ENCODE measurements at places on chromosomes 7 and 10.

GRCh38 chr10:35998026-35998425 is 355.9 kb upstream of the FZD8 start:
- no peak for DNase-seq

GRCh38 chr10:25232204-25232603 is 57.4 kb downstream of the GPR158 start:
- no peak for DNase-seq

- no peak for DNase-seq
Observed at GRCh38 chr10:7003831-7004395, 406.9 kb downstream of the SFMBT2 start.

DNA sequence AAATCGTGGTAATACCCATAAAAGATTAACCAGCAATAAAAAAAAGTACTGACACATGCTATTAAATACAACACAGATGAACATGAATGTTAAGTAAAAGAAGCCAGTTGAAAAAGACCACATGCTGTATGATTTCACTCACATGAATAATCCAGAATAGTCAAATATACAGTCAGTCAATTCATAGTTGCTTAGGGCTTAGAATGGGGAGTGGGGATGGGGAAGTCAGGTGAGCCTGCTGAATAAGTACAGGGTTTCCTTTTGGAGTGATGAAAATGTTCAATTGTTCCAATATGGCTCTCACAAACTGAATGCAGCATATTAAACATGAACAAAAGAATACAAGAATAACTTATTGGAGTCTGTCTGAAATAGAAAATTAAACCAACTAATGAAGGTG is 1.8 kb downstream of the COA1 start:
- DNase-seq, result no peak

- DNase-seq, result no peak
Observed at GRCh38 chr7:47370461-47371042, 211.4 kb downstream of the TNS3 start.

DNA sequence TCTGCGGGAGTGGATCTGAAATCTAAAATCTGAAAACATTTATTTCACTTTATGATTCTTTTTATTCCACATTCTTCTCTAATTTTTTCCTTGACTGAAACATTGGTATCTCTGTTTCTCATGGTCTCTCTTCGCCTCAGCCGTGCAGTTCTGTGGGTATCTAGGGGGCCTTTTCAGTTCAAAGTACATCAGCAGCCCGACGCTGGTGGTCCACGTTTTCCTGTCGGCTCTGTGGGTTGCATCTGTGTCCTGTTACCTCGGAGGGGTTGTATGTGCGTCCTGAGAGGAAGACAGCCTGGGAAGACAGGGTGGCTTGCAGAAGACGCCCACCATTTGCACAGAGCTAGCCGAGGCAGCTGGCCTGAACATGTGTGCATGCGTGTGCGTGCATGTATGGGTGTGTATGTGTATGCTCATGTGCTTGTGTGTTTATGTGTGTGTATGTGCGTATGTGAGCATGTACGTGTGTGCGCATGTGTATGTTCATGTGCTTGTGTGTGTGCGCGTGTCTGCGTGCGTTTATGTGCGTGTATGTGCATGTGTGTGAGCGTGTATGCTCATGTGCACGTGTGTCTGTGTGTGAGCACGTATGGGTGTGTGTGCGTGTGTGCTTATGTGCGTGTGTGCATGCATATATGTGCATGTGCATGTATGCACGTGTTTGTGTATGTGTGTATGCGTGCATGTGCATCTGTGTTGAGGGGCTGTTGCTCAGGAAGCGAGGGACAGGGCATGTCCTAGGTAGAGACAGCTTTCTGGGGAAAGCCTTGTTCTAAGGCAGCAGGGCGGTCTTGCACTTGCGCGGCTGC is 211.8 kb downstream of the ADARB2 start:
- no peak for DNase-seq

GRCh38 chr7:140060788-140061606 is 1.8 kb downstream of the PARP12 start:
- no peak for DNase-seq

- DNase-seq, result no peak
Observed at GRCh38 chr7:23291957-23292560, 7.1 kb upstream of the MALSU1 start.

DNA sequence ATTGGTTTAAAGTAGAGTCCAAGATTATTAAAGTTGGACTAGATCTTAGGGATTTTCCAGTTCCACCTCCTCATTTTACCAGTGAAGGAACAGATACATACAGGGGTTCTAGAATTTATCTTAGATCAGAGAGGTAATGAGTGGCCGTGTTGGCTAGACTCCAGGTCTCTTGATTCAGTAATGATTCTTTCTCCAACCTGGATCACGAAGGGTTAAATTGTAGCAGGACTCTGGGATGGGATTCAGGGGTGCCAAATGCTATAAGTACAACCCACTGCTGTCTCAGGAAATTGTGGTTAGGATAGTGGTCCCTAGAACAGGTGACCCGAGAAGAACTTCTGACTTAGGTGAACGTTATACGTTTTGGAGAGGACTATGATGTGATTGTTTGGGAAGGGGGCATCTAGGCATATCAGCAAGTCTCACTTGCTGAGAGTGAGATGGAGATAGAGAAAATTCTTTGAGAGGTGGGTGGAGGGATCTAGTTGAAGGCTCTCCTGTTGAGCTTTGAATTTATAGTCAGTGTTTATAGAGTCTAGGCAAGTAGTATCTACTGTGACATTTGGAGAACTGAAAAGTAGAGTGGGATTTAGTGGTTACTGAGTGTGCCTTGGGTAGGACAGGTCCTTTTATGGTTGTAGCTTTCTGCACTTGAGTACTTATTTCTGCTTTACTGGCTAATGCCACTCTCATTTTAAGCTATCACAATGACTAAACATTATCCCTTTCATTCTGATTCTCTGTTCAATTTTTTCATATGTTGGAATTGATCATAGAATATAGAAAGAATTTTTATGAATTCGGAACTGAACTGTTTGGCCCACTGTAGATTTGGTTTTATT is 58.3 kb downstream of the ST7 start:
- no peak for DNase-seq

GRCh38 chr10:17244700-17245365 is 16.8 kb downstream of the VIM start:
- DNase-seq, result no peak

GRCh38 chr7:94396037-94396431 is 1.3 kb downstream of the COL1A2 start:
- no peak for DNase-seq

- DNase-seq, result no peak
Observed at GRCh38 chr7:3688071-3688470, 387.0 kb downstream of the SDK1 start.

- DNase-seq, result no peak
Observed at GRCh38 chr10:22230158-22230833, 12.5 kb upstream of the EBLN1 start.

GRCh38 chr10:118908557-118909256 is 120.8 kb upstream of the NANOS1 start:
- DNase-seq, result no peak

- no peak for DNase-seq
Observed at GRCh38 chr7:50805447-50806125, 22.9 kb upstream of the GRB10 start.

DNA sequence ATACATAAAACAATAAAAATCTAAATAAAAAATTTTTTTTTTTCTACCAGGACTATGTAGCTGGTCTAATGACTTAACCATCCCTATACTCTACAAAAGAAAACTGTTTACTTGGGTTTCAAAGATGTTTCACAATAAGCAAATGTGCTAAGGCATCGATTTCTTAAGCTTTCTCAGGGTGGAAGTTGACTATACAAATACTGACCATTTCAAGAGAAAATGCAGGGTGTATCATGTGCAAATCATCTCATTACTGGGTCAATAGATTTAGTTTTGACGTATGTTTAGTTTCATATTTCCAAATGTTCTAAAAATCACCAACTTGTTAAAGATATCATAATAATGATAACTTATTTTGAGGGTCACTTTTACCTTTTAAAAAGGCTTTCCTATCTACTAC is 7.5 kb downstream of the NRP1 start:
- no peak for DNase-seq

- no peak for DNase-seq
Observed at GRCh38 chr10:110353244-110354119, 48.8 kb upstream of the SMNDC1 start.

DNA sequence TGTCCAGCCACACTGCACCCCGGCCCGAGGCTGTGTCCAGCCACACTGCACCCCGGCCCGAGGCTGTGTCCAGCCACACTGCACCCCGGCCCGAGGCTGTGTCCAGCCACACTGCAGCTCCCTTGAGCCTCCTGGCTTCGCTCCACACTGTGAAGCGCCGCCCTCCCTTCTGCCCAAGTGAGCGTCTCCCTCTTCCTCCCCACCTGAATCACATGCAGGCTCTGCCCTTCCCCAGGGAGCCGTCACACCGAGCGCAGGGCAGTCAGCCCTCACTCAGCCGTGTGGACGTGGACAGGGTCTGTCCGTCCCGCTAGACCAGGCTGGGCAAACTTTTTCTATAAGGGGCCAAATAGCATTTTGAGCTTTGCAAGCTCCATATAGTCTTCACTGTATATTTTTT is 27.6 kb downstream of the CFAP46 start:
- no peak for DNase-seq

GRCh38 chr7:128830231-128831177 is at the start of gene FLNC:
Gene FLNC (plus strand): TSS chr7:128830406. CDS start chr7:128830638, 232 bp downstream.
- DNase-seq, result no peak

DNA sequence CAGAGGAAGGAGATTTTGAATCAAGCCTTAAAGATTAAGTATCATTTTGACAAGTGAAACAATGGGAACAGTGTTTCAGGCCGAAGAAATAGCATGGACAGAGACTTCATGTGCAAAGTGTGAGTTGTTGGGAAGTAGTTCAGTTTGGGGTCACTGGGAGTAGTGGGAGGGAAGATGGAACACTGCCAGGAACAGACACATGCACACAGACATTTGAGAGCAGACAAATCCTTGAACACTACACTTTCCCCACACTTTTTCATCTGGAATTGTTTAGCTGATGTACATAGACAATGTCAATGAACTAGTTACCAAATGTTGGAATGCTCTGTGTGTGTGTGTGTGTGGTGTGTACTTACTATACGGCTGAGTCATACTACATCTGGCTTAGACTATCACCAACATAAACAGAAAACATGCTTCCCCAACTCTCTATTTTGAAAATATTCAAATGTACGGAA is 52.4 kb upstream of the LRRC17 start:
- no peak for DNase-seq

DNA sequence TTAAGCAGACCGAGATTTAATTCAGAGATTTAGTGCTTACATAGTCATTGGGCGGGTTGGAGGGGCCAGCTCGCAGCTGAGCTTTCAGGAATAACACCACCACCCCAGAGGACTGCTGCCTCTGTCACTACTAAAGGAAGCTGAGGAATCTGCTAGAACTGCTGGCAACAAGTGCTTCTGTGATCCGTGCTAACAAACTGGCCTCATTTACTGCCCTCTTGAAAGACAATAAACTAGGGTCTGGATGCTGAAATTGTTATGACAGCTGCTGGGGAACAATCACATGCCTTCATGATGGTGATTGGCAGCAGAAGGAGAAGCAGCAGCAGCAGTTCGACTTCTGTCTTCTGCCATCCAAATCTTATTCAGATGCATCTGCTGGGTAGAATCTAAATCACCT is 285.5 kb upstream of the TAC1 start:
- DNase-seq, result no peak

DNA sequence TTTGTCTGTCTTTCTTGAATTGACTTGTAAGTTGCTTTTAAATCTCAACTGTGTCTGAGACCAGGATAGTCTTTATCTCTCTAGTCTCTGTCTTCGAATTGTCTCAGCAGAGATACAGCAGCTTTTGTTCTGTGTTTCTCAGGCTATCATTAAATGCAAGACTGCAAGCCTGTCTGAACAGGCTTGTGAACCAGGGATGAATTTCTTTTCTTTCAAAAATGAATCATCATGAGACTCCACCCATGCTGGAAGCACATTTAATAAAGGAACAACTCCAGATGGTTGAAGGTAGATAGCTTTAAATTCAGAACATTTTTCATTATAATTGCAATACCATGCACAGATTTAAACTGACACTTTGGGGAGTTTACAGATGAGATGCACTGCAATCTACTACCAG is 155.9 kb downstream of the SEC23IP start:
- no peak for DNase-seq

DNA sequence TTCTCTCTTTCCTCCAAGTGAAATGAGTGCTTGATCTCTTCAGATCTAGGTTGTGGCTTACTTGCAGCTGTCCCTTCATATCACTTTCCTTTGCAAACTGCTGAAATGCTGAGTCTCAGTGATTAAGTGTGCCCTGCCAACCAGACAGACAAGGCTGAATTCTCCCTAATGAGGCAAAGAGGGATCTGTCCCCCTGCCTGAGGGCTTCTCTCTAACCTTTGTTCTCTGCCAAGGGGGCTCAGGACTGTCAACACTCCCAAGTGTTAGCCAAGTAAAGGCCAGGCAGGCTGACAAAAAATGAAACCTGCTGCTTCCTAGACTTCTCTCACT is at the start of gene MSS51:
TSS of gene MSS51 (minus strand) at position 24 of the 330 bp plus-strand sequence. CDS start 5,277 bp downstream, outside the sequence.
- DNase-seq, result no peak

DNA sequence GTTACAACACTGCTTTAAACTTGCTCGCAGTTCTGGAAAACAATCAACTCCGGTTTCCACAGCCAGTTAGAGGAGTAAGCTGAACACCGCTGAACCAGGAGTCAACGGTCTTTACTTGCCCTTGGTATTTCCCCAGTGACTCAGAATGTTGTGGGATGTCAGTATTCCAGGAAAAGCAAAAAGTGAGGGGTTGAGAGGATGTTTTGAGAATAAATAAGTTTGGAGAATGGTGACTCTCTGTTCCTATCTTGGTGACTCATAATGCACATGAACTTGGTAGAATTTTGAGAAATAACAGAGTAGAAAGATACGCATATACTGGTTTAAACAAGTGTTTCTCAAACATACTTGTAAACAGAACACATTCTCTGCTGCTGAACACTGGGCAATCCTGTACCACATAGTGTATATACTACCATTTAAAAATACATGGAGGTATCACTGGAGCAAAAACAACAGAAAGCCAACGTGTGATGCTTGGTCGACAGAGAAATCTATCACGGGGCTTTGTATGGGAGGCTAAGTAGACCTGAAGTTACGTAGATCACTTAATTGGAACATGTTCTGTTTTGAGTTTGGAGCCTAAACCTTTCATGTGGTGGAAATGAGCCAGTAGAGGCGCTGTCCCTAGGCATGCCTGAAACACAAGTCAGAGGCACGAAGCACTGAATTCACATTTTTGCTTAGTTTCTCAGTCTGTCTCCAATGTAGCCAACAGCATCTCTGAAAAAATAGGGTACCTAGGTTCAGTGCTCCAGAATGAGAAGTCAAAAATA is 534.3 kb downstream of the PARD3 start:
- no peak for DNase-seq

DNA sequence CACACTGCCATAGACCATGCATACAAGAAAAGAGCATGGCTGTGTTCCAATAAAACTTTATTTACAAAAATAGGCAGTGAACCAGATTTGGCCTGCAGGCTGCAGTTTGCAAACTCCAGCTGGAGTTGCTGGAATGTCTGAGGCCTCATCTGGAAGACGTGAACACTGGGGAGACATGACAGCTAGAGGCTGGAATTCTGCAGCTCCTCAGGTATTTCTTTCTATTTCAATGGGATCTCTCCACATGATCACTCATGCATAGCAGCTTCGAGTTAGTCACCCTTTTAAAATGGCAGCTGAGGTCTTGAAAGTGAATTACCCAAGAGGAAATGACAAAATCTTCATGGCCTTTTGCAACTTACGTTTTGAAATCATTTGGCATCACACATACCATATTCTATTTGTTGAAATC is 52.6 kb upstream of the BET1 start:
- DNase-seq, result no peak

All from stimulated activated CD4-positive, alpha-beta T cell treated with anti-CD3 and anti-CD28 coated beads, TNF-alpha, amount 100 ng/mL, for 4 hours (primary cell).